ENCODE measurements at places on chromosomes 3 and 15.

DNA sequence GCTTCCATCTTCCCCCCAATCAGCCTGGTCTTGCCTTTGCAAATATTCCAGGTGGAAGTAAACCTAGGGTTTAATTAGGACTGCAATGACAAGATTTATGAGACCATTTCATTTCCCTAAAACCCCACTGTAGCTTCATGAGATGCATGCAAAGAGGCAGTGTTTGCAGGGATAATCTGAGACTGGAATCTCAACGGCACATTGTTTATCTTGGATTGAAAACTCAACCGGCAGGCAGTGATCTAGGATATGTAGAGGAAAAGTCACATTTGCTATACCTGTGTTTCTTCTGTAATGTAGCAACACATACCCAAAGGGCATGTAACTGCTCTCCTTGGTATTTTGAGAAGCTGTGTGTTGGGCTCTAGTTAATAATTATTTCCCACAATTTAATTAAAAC, 18.7 kb upstream of the CLSTN2 start:
- no peak overlapping the region for H3K27ac ChIP-seq
- H3K4me3 ChIP-seq, result no peak overlapping the region
- no peaks in the 10 kb centered on the region for H3K4me1 ChIP-seq
- no peaks in the 10 kb centered on the region for H3K27me3 ChIP-seq

GRCh38 chr3:171456765-171457606, 3.2 kb downstream of the TNIK start:
- DNase-seq, result no peak
- H3K36me3 ChIP-seq, result no peaks in the 10 kb centered on the region
- H3K4me3 ChIP-seq, result peak overlapping the region; percentile 87
- no peaks in the 10 kb centered on the region for H3K27me3 ChIP-seq

GRCh38 chr3:49727924-49728361, 4.2 kb upstream of the GMPPB start:
- no peak overlapping the region for H3K4me3 ChIP-seq
- H3K36me3 ChIP-seq, result peaks cover 75% of the 10 kb centered on the region
- no peak overlapping the region for H3K27ac ChIP-seq
- H3K27me3 ChIP-seq, result no peaks in the 10 kb centered on the region

DNA sequence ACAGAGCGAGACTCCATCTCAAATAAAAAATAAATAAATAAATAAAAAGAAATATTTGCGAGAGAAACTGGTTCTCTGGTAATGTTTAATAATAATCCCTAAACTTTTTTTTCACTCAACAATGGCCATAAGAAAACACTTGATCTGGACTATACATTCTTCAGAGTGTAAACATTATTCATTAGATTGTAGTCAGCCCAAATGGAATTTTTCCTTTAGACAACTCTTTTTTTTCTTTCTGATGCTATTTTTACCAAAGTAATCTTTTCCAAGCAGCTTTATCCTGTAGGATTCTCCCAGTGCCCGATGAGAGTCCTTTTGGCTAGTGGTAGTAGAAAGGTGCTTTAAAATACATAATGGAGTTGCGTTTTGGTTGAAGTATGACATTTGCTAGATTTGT, 90.4 kb downstream of the NEDD4 start:
- DNase-seq, result no peak
- no peaks in the 10 kb centered on the region for H3K27me3 ChIP-seq
- H3K27ac ChIP-seq, result no peak overlapping the region
- no peaks in the 10 kb centered on the region for H3K4me1 ChIP-seq
- no peak overlapping the region for H3K4me3 ChIP-seq
- H3K36me3 ChIP-seq, result no peaks in the 10 kb centered on the region
